HFF-Myc (cell line): ENCODE measurements at places on chromosomes 5 and 9.

- no peak for DNase-seq
Observed at GRCh38 chr5:178242416-178242815, 9.8 kb upstream of the PHYKPL start.

GRCh38 chr9:133184971-133185370 lies 21.3 kb upstream of the GBGT1 start:
- DNase-seq, result peak; percentile 38

DNA sequence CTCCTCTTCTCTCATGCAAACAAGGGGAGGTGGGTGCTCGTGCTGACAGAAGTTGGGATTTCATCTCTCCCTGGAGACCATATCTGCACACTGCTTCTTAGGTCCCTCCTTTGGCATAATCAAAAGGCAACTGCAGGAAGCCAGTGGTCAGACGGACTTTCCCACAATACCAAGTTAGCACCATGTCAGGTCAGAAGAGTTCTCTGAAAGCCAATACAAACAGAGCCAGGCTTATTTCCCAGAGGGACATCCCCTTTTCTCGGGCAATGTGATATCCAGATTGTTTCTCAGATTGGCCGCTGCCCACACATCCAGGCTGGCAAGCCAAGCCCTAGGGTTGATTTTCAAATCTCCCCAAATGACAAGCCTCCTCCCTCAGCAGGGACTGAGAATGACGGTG lies 241.1 kb downstream of the NFIB start:
- DNase-seq, result no peak

DNA sequence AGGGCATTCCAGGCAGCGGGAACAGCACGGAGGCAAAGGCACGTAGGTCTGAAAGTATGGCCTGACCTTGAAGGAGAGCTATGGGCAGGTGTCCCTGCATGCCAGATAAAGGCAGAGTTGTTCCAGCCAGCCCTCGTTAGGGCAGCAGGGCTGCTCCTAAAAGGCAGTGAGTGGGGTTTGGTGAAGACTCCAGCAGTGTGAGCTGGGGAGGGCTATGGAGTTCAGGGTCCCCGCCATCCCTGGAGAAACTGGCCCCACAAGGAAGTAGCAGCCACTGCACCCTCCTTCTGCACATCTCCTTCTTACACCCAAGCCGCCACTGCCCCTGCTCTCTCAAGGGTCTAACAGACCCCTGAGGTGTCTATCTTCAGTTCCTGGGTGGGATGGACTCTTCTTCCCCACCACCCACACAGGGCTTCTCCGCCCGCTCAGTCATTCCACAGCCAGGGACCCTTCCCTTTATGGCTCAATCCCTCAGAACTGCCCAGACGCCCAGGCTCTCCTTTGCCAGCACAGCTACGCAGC lies 1.4 kb downstream of the AKNA start:
- DNase-seq, result no peak

DNA sequence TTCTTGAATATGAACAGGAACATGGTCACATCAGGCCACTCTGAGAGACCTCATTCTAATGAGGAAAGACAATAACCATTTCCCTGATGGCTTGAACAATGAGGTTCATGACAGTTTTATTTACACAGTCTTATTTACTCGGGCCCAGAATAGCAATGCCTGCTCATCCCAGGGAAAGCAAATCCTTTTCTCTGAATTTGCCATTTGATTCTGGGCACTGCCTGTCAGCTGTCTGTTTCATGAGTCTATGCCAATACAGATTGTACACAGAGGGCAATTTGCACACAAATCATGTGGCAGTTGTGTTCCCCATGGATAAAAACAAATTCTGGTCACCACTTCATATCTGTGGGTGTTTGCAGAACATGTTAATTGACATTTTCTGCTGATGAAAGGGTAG lies 492.5 kb downstream of the ACTL7B start:
- DNase-seq, result no peak

DNA sequence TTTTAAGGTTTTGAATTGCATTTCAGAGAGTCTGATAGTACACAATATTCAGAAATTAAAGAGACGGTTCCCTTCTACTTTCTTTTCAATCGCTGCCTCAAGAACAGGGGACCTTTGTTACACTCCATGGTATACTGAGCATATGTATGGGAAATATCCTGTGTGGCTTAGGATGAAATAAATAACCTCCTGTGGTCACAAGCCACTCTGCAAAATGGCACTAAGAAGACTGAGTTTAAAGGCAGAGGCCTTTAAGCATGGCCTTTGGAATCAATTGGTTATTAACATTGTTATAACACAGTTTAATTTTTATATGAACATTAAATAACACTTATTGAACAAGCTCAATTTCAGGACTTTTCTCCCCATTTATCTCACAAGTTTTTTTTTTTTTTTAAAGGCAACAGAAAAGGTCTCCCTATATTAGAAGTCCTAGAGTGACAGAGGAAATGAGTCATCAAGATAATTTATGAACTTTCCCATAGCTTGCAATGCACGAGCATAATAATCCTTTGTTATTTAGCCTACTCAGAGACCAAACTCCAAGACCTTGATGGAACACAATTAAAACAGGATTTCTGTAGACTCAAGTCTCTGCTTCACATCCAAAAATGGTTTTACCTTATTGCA lies 341.9 kb downstream of the TMEM167A start:
- DNase-seq, result no peak

DNA sequence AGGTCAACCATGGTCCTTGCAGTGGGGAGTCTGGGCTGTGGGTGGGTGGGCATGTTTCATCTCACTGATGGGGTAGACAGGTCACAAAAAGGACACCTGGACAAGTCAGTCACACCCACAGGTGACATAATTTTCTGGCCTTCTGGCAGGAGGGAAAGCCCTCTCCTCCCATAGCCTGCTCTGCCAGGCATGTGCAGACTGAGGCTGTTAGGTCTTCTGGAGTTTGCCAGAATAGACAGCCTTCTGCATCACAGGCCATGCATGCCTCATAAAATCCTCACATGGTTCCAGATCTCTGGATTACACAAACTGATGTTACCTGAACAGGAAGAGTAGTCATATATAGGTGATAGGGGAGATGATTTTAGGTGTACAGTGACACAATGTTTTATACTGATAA lies 49.1 kb downstream of the ARHGAP26 start:
- no peak for DNase-seq

GRCh38 chr5:141864371-141865370 lies 13.5 kb downstream of the PCDH1 start:
- DNase-seq, result no peak

DNA sequence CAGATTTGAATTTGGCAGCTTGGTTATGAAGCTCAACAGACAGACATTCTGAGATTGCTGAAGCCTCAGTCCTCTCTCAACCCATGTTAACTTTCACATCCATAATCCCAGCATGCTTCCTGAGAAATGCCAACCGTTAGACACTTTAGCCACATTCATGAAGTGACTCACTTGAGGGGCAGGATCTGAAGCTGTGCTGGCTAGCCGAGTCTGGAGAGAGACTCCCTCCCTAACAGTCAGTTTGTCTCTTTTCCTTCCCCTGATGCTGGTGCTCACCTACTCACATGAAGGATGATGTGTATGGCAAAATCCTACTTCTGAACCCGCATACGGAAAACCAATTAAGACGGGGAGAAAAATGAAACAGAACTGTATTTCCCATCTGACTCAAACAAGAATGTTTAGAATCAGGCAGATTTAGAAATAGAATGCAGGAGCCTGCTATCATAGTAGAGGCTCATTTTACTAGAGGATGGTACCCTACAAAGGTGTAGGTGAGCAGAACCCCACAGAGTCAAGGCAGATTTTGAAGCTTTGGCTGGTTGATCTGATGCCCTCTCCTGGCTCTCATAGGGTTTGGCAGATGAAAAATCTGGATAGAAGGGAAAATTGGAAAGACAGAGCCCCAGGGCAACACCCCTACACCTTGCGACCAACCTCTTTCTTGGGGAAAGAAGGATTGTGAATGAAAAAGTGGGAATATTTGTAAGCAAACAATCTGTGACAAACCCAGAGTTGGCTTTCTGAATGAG lies 150.9 kb upstream of the LHFPL2 start:
- no peak for DNase-seq

- no peak for DNase-seq
Observed at GRCh38 chr5:34656700-34657273, 659 bp downstream of the RAI14 start.

DNA sequence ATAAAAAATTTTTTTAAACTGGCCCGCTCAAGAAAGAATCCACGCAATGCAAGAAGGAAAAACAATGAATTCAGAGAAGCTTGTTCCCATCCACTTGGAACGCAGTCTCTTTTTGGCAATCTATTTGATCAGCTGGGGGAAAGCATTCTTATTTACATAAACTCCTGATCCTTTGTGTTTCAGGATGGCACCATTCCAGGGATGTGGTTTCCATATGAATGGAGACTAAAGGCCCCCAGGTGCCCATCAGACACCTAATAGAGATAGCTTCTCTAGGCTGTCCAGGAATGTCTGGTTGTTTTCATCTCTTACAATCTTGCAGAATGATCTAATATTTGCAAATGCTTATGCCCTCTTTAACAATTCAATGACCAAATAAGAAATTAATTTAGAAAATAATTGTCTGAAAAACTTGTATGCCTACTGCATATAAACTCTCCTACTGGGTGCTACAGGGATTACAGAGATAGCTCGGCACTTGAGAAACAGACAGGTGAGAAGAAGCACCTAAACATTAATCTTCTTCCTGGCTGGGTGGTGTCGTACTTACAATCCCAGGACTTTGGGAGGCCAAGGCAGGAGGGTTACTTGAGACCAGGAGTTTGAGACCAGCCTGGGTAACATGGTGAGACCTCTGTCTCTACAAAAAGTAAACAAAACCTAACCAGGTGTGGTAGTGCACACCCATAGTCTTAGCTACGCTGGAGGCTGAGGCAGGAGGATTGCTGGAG lies 3.0 kb upstream of the RASGRF2 start:
- DNase-seq, result no peak

DNA sequence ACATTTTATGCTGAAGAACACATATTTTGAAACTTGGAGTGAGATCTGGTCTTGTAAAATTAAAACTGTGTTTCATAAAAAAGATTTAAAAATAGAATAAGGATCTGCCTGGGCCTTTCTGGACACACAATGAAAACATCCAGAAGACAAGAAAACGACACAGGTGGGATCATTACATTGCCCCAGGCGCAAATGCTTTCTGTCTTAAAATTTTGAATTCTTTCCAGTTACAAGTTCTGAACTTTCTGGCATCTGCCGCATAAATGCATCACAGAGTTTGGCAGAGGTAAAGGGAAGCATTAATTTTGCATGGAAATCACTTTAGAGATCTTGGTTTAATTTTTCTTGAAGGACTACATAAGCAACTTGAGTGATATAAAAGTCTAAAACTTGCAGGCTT lies 219.6 kb downstream of the WDR70 start:
- DNase-seq, result no peak

- no peak for DNase-seq
Observed at GRCh38 chr9:77848897-77849296, 182.7 kb downstream of the GNAQ start.

GRCh38 chr9:68827837-68828744 lies 123.1 kb downstream of the PIP5K1B start:
- no peak for DNase-seq

DNA sequence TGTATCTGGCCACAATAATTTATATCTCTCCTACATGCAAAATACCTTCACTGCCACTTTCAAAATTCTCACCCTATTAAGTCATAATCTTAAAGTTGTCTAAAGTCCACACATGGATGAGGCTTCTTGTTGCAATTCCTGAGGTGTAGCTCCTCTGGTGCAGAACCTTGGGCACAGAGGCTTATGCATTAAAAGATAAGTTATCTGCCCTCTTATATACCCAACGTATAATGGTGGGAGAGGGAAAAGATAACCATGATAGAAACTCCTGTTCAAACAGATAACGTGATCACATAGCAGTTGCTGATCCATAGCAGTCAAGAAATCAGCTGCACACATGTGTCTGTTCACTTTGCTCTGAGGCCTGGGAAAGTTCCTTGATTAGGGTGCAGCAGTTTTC lies 1767.0 kb downstream of the MAT2B start:
- no peak for DNase-seq

DNA sequence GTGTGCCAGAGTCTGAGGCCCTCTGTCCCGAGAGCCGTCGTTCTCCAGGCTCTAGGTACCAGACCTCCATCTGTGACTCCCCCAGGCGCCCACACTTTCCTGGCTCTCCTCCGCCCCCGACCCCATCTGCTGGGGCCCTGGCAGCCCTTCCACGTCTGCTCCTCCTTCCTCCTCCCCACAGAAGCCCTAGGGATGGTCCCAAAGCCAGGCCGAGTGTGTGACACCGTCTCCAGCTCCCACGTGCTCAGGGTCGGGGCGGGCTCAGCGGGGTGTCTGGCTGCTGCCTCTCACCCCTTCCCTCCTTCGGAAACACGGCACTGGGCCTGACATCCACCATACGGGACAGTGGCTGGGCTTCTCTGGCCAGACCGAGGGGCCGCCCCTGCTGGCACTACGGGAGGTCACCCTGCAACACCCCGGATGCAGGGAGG lies 20.5 kb upstream of the SLC6A19 start:
- DNase-seq, result no peak

DNA sequence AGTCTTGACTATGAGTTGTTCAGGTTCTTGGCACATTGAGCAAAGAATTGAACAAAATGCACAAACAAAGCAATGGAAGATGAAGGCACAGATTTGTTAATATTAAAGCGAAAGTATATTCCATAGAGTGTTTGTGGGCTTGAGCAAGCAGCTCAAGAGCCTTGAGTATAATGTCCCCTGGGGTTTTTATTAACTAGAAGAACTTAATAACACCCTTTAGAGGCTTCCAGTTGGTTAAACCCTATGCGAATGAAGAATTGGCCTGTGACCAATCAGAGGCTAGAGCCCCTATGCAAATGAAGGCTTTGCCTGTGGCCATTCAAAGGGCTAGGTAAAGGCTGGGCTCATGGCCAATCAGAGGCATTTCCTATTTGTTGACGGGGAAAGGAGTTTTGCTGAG lies 135.3 kb upstream of the IL12B start:
- no peak for DNase-seq

DNA sequence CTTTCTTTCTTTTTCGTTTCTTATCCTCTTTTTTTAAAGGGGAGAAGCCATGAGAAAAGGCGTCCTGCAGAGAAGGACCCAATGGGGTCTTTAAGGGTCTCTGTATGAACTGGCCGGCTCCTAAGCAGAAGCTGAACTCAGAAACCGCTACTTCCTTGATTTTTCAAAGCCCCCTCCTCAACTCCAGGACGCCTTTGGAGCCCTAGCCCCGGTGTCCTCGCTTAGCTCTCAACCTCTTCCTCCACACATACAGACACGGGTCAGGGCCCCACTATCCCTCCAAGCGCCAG lies 8.3 kb downstream of the PAX5 start:
- no peak for DNase-seq

GRCh38 chr5:68374796-68375518 lies 159.4 kb downstream of the PIK3R1 start:
- no peak for DNase-seq

DNA sequence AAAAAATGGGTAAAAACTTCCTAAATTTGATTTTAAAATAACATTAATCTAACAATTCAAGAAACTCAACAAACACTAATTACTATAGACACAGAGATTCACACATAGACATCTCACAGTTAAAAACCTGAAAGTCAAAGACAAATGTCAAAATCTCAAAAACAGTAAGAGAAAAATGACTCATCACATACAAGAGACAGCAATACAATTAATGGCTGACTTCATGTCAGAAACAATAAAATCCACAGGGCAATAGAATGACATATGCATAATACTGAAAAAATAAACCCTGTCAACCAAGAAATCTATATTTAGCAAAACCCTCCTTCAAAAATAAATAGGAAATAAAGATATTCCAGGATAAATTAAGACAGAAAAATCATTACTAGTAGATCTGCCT lies 200.4 kb downstream of the CEMIP2 start:
- DNase-seq, result no peak

GRCh38 chr9:109101810-109102209 lies 17.9 kb downstream of the TMEM245 start:
- no peak for DNase-seq
